ENCODE measurements at places on chromosomes 6 and 20. TPM values are rescaled to one million over a fixed set of nuclear protein-coding genes. Genes with fewer than 3 reads are reported as not detected.

Gene C6orf120
- total RNA-seq, result 25.3 TPM

Gene ZNF831
- 0.38 TPM for total RNA-seq

Gene HLA-DMA
- total RNA-seq, result 12.4 TPM

Gene ZNF334
- 4.5 TPM for total RNA-seq

Gene MAS1
- not detected for total RNA-seq

Gene OLIG3
- not detected for total RNA-seq

Gene TCF21
- total RNA-seq, result 9.6 TPM

Gene ZFP57
- not detected for total RNA-seq

Gene SAMD10
- 7.9 TPM for total RNA-seq

Gene DHX35
- total RNA-seq, result 14.8 TPM

Gene DPM1
- 39.5 TPM for total RNA-seq

Gene CLPSL1
- total RNA-seq, result not detected

Gene KCNK5
- total RNA-seq, result 33.6 TPM

Gene FRK
- 23.2 TPM for total RNA-seq

Gene CDH4
- not detected for total RNA-seq

Gene POM121L2
- total RNA-seq, result 0.14 TPM

Gene NKAPL
- not detected for total RNA-seq

Gene CD24
- total RNA-seq, result 968 TPM

Gene TFAP2D
- total RNA-seq, result not detected

Gene SPDEF
- total RNA-seq, result 49.1 TPM

Gene MMUT
- 41.5 TPM for total RNA-seq

Gene GMPR
- 3.9 TPM for total RNA-seq

Gene BTBD3
- 76.0 TPM for total RNA-seq

Gene BMP7
- total RNA-seq, result 1.7 TPM

Gene UBD
- total RNA-seq, result 11.7 TPM

Gene ADIG
- not detected for total RNA-seq

Gene TAF11
- 24.2 TPM for total RNA-seq

Gene ESR1
- total RNA-seq, result 1.6 TPM

Gene KCNK17
- 0.63 TPM for total RNA-seq

Gene IL17F
- total RNA-seq, result not detected

Gene MEI4
- total RNA-seq, result not detected

Gene C20orf144
- total RNA-seq, result not detected

Gene SUMO4
- 3.6 TPM for total RNA-seq

Gene SIRPA
- 7.6 TPM for total RNA-seq

Gene ELOVL5
- total RNA-seq, result 27.5 TPM

Gene MYT1
- 0.76 TPM for total RNA-seq

Gene MAP1LC3A
- 47.8 TPM for total RNA-seq

Gene SERPINB6
- 147 TPM for total RNA-seq

Gene SLC44A4
- 740 TPM for total RNA-seq

Gene RIPOR2
- total RNA-seq, result 4.7 TPM

Gene L3MBTL3
- total RNA-seq, result 11.1 TPM

Gene HIVEP1
- 37.3 TPM for total RNA-seq

Gene SLC22A7
- total RNA-seq, result not detected

Gene EDN3
- total RNA-seq, result 80.4 TPM

Gene SMLR1
- not detected for total RNA-seq

Gene CST4
- total RNA-seq, result not detected

Gene C6orf52
- total RNA-seq, result not detected

Gene LTV1
- total RNA-seq, result 18.0 TPM

Gene ABRACL
- 98.5 TPM for total RNA-seq

Gene NOTCH4
- 1.5 TPM for total RNA-seq

Gene PKHD1
- 0.22 TPM for total RNA-seq

Gene SLC22A16
- 0.46 TPM for total RNA-seq

Gene DEFB132
- total RNA-seq, result not detected

Gene FNDC1
- 0.64 TPM for total RNA-seq

Gene RBPJL
- not detected for total RNA-seq

Gene EPHA7
- total RNA-seq, result 126 TPM

Gene RIMS1
- 0.53 TPM for total RNA-seq
